ENCODE measurements at places on chromosomes 6 and 20. TPM values are rescaled to one million over a fixed set of nuclear protein-coding genes. Genes with fewer than 3 reads are reported as not detected.

DNA sequence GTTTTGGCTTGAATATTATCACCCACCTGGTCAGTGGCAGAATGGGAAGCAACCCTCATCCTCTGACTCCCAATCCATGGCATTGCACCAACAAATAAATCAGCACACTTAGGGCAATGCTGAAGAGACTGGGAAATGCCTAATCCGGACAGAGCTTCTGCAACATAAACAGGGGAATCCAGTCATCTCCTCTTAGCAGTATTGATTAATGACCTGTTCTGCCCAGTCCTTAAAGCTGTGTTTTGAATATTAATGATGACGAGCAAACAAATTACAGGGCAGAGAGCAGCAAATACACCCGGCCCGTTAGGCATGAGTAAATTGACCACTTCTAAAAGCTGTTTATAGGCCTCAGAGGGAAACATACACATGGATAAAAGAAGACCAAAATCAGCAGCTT, 77.0 kb upstream of the B3GAT2 start:
- no peak for DNase-seq
- H3K27ac ChIP-seq: no peak overlapping the region
- no peak overlapping the region for H3K4me3 ChIP-seq
- H3K36me3 ChIP-seq: no peaks in the 10 kb centered on the region
- no peaks in the 10 kb centered on the region for H3K4me1 ChIP-seq
- no peaks in the 10 kb centered on the region for H3K27me3 ChIP-seq

GSTA2 gene
- not detected for polyA plus RNA-seq

RGL2 gene
- 14.9 TPM for polyA plus RNA-seq

MAK gene
- polyA plus RNA-seq: 0.76 TPM

HLA-DOA gene
- polyA plus RNA-seq: 2.8 TPM

CLPSL1 gene
- not detected for polyA plus RNA-seq

Measured in CD14-positive monocyte (primary cell).